ENCODE measurements at places on chromosomes 6 and 20.

DNA sequence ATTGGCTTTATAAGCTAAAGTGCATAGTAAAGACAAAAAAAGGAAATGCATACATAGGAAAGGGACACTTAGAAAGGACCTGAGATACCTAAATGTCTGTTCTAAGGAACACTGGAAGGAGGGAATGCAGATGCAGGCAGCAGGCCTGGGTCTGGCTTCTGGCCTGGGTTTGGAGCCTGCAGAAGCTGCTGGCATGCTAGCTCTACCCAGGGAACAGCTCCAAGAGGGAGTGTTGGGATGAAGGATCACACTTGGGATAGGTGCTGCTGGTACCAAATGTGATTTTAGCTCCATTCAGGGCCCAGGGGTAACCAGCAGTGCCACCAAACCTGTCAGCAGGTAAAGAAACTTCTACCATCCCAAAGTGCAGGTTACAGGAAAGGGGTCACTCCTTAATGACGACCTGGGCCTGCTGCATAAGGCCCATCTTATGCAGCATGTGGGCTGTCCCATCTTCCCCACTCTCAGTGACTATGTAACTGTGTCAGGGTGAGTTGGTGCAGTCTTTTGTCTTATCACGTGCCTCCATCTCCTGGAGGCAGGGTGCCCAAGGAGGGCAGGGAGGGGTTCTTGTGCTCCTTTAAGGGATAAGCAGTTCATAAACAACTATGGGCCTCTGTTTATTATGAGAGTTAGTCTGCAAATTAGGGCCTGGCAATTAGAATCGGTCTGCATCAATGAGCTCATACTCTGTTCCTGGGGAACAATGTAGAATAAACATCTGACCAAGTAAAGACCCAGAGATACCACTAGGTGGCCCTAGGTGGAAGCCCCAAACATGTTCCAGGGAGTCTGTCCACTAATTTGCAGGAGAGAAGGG, 26.9 kb downstream of the DDX27 start:
- DNase-seq = peak; percentile 60

- no peak for DNase-seq
Observed at GRCh38 chr6:140160909-140161308, 786.5 kb upstream of the CITED2 start.

DNA sequence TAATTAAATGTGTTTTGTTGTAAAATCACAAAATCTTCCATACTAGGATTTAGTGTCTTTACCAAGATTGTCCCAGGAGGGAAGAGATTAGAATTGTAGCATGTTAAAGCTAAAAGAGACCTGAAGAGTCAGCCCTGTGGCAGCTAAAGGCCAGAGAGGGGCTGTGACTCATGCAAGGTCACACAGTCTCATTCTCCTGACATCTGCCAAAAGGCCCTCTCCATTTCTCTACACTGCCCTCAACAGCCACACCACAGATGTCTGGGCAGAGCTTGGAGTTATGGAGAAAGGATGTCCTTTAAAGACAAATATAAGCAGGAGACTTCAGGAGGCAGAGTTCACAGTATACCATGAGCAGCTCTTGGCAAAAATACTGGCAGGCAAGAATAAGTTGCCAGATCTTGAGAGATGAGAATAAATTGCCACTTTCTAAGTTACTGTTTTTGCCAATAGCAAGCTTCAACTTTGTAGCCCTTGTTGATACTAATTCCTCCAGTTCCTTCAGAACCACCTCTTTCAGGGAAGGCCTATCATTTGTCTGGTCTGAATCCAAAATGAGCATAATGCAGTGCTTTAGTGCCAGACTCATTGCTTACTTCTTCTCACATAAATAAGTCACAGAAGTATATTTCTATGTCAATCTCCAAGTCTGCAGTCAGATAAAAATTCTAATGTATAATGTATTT, 41.7 kb downstream of the AKIRIN2 start:
- no peak for DNase-seq

DNA sequence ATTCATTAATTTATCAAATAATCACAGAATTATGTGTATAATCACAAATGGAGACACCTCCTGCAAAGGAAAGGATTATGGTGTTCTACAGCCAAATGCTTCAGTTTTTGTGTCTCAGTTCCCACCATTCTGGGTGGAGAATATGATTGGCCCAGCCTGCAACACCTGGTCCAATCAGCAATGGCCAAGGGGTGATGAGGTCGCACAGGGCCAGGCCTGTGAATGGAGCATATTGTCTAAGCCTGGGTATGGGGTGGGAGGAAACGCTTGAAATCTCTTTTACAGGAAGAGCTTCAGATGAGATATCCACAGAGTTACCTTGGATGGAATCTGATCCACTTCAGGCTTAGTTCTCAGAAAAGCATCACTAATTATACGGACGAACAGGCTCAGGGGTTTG, 271.6 kb downstream of the DHX35 start:
- no peak for DNase-seq

DNA sequence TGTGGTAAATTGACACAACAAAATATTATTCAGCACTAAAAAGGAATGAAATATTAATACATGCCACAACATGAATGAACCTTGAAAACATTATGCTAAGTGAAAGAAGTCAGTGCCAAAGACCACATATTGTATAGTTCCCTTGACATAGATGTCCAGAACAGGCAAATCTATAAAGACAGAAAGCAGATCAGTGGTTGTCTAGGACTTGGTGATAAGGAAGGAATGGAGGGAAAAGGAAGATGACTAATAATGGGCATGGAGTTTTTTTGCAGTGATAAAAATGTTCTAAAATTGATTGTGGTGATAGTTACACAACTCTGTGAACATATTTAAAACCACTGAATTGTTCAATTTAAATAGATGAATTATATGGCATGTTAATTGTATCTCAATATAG, 32.5 kb downstream of the TBX18 start:
- no peak for DNase-seq

- DNase-seq = no peak
Observed at GRCh38 chr6:98944598-98945081, 3.1 kb downstream of the FBXL4 start.
